Naive thymus-derived CD8-positive, alpha-beta T cell (primary cell): ENCODE measurements at places on chromosomes 2 and 18. TPM values are rescaled to one million over a fixed set of nuclear protein-coding genes. Genes with fewer than 3 reads are reported as not detected.

Gene CCDC85A
- not detected for polyA plus RNA-seq

Gene CTNNA2
- polyA plus RNA-seq: not detected

- no peak for DNase-seq
Observed at GRCh38 chr18:22345718-22346117, 72.0 kb downstream of the CTAGE1 start.

GRCh38 chr2:168210895-168211570 lies 36.4 kb downstream of the STK39 start:
- DNase-seq: no peak

DNA sequence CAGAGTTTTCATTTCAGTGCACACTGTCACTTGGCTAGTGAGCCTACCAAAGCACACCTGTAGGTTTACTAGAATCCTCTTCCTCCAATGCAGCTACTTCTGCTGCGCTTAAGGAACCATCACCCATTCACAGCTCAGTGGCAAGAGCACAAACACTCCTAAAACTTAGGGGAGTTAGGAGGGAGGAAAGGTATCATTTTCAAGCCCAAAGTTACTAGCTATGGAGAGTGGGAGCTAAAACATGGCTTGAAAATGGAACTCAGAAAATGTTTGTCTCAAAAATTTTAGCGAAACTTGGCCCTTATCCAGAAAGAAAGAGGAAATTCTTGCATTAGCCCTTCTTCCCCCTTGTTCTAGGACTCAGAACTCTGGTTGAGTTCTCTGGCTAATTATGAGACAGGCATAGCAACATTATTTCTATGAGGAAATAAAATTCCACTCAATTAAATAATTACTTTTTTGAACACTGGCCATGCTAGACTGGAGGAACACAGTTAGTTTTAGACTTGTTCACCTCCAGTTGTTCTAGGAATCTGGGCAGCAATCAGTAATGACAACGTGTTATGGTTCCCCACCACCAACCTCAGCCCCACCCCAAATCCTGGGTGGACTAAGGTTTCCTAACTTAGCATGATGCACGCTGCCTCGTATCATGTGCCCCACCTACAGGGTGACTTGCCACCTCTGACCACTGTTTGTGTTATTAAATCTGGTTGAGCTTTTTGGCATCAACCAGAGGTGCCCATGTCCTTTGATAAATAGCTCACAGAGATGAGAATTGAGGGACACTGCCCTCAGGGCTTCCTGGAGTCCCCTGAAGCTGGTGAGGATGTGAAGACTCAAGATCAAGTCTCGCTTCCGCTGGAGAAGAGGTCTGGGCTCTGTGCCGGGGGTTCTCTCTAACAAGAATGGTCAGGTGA lies 32.8 kb downstream of the LPIN2 start:
- DNase-seq: no peak

DNA sequence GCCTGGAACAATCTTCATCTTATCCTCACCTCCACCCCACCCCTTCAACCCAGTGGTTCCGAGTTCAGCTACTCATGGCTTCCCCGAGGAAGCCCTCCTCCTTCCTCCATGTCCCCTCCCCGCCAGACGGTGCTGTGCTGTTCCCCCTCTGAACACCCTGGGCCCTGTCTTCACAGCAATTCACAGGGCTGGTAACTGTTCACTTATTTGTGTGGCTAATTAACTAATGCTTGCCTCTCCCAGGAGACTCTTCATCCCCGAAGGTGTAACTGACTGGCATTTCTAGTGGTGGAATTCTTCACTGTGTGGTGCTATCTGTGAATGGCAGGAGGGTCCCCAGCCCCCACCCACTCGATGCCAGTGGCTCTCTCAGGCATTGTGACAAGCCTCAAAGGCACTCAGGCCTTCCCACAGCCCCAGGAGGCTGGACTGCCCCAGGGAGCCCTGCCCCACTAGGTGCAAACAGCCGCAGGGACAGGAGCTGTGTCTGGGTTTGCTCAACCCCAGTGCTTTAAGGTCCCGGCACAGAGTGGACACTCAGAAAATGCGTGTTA lies 133.7 kb upstream of the ID2 start:
- no peak for DNase-seq

DNA sequence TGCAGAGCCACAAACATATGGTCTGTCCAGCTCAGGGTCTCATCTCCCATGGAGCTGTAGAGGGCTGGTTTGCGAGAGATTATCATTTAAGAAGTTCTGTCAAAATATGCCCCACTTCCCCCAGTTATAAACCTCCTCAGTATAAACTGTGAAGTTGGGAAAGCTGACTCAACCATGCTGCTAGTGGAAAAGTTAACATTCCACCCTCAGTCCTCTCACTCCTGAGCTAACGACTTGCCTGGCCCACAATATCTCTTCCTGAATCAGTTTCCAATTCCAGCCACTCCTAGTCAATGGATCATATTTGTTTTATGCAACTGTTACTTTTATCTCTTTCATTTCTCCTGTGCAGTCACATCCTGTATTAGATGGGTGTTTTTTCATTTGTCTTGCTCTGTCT lies 326.2 kb downstream of the SETBP1 start:
- DNase-seq: no peak

DNA sequence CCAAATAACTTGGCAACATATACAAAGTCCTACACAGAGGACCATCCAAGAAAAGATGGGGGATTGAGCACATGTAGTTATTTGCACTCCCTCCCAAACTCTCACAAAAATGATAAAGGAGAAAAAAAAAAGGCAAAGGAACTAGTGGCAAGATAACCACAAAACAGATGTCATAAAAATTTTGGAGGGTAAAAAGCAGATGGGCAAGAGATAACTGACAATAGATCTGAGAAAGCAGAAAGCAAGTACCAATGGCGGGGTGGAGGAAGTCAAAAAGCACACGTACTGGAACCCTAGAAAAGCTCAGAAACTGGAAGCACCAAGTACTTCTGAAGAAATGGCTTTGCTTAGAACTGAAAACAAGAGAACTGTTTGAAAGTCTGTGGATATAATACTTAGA lies 82.0 kb downstream of the WDPCP start:
- no peak for DNase-seq
